ENCODE measurements at places on chromosomes 12 and 14.

DNA sequence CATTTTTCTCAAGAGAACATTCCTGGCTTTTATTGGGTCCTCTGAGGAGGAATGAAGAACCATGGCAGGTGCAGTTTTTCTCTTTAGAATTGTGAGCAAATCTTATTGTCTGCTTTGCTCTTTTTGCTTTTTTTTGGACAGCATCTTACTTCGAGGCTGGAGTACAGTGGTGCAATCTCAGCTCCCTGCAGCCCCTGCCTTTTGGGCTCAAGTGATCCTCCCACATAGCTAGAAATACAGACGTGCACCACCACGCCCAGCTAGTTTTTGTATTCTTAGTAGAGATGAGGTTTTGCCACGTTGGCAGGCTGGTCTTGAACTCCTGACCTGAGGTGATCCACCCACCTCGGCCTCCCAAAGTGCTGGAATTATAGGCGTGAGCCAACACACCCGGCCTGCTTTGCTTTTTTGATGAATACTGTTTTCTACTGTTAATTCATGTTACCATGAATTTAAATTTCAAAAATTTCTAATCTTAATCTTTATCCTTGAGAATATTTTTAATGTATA lies 71.5 kb downstream of the POLR3B start:
- no peak for DNase-seq

GRCh38 chr14:91127401-91127801 lies 13.5 kb downstream of the DGLUCY start:
- DNase-seq: no peak

DNA sequence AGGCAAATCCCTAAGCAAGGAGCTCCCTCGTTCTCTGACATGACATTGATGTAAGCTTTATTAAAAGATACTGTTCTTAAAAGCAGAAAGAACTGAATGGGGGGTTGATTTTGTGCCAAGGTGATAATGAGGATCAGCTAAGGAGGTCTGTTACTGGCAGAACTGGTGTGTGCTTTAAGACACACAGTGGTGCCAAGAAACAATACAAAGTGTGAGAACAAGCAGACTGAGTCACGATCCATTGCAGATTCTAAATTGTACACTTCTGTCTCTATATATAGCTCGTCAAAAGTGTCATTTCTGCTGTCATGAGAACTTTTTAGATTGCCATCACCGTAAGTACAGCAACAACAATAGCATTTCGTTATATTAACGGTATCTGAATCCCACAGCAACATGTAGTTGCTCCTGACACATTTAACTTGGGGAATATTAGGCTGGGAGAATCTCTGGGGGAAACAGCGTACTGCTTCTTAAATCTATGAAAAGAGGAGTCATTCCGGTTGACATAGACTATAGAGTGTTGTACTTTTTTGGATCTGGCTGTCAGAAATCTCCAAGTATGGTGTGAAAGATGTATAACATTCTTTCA lies 151.3 kb upstream of the PRKD1 start:
- no peak for DNase-seq

GRCh38 chr12:1844223-1844622 lies 23.9 kb downstream of the LRTM2 start:
- no peak for DNase-seq

DNA sequence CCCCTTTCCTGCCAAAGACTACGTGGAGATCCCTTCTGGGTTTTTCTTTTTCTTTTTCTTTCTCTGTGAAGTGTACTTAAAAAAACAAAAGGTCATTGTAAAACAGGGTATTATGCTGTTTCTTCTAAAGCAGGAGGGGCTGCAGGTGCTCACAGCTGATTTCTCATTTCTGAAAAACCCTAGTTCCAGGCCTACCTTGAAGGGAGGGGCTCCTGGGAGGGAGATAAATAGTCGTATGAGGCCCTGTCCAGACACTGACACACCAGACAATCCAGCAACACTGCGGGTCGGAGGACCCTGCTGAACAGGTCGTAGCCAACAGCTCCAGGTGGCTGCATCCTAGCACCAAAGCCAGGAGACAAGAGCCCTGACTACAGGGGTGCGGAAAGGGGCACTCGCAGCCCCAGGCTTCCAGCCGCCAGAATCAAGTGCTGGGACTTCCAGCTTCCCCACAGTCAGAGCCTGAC lies 41.1 kb downstream of the PSMA6 start:
- DNase-seq: no peak

Measured in AML-193 (cell line).